ENCODE measurements at places on chromosomes 16 and 17. TPM values are rescaled to one million over a fixed set of nuclear protein-coding genes. Genes with fewer than 3 reads are reported as not detected.

The ABCA8 gene
- not detected for total RNA-seq

The TMED6 gene
- 2.1 TPM for total RNA-seq

- DNase-seq, result peak; percentile 33
Measured at GRCh38 chr17:81165246-81166032, at the start of gene PVALEF. Gene PVALEF (plus strand): TSS chr17:81165507. CDS start chr17:81181227, 15,720 bp downstream.

The RNF157 gene
- total RNA-seq, result 103 TPM

DNA sequence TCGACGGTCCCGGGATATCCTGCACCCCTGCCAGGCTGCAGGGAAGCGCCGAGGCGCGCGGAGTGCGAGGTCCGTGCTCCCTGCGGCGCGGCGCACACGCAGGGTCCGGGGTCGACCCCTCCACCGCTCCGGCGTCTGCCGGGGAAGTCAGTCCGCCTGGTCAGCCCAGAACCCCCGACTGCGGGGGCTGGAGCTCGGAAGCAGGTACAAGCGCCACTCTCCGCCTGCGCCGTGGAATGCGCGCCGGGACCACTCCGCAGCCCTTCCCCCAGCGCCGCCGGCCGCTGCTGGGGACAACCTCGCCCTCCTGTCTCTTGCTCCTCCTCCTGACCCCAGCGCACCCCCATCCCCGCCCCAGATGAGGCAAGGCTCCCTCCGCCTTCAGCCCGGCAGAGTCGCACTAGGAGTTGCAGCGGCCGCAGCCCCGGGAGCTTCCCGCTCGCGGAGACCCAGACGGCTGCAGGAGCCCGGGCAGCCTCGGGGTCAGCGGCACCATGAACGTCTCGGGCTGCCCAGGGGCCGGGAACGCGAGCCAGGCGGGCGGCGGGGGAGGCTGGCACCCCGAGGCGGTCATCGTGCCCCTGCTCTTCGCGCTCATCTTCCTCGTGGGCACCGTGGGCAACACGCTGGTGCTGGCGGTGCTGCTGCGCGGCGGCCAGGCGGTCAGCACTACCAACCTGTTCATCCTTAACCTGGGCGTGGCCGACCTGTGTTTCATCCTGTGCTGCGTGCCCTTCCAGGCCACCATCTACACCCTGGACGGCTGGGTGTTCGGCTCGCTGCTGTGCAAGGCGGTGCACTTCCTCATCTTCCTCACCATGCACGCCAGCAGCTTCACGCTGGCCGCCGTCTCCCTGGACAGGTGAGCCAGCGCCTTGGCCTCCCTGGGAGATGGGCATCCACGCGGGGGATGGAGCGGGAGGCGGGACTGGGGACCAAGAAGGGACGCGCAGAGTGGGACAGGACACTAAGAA, at the start of gene GALR2:
Gene GALR2 (plus strand): TSS at position 392 of the 974 bp plus-strand sequence. CDS start 103 bp downstream, at position 495.
- peak; percentile 40 for DNase-seq

DNA sequence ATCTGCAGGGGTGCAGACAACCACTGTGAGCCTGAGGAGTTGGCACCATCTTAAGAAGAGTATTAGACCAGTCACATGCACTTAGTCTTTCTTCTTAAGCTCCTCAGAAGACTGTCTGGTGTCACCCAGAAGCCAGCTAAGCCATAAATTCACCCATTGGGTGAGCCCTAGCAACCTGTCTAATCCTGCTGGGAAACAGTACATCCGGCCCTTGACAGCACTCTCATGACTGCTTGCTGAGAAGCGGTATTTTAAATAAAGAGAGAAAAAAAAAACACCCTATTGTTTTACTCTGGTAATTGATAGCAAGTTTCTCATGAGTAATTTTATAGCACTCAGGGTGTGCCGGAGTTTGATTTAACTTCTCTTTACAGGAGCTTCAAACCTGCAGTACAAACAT, 134.7 kb downstream of the SOX9 start:
- no peak for DNase-seq

Measured in activated naive CD8-positive, alpha-beta T cell treated with anti-CD3 and anti-CD28 coated beads, Interleukin-2, amount 10 ng/mL, durations not matched to agents 7 days and 5 days (primary cell).